ENCODE measurements at places on chromosomes 7 and 10. TPM values are rescaled to one million over a fixed set of nuclear protein-coding genes. Genes with fewer than 3 reads are reported as not detected.

The NACAD gene
- total RNA-seq, result 0.54 TPM

The LRRC18 gene
- total RNA-seq, result not detected

The KCNIP2 gene
- 1.0 TPM for total RNA-seq

The NPY4R2 gene
- not detected for total RNA-seq

The OPALIN gene
- total RNA-seq, result not detected

The ODAD2 gene
- total RNA-seq, result 0.11 TPM

The IDI2 gene
- not detected for total RNA-seq

The ACTL6B gene
- not detected for total RNA-seq

The CYP26C1 gene
- 0.22 TPM for total RNA-seq

The LIPA gene
- 45.8 TPM for total RNA-seq

The LRRD1 gene
- total RNA-seq, result 0.13 TPM

Data from thyroid gland (tissue), 4 donors.